COR-L47 (cell line): ENCODE measurements at places on chromosomes 3 and 15.
A peak's percentile ranks its signal among the peaks of the same experiment; 100 is the strongest.

GRCh38 chr15:94743668-94744067 lies 512.3 kb downstream of the MCTP2 start:
- no peak for DNase-seq

DNA sequence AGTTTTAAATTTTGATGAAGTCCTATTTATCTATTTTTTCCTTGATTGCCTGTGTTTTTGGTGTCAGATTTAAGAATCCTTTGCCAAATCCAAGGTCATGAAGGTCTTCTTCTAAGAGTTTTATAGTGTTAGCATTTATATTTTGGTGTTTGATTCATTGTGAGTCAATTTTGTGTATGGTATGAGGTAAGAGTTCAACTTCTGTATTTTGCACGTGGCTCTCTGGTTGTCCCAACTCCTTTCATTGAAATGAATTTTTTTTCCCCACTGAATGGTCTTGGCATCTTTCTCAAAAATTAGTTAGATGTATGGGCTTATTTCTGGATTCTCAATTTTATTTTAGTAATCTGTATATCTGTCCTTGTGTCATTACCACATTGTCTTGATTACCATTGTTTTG lies 57.1 kb upstream of the STRIT1 start:
- DNase-seq, result no peak

- no peak for DNase-seq
Measured at GRCh38 chr15:67799801-67800205, 25.5 kb upstream of the SKOR1 start.

- DNase-seq, result no peak
Measured at GRCh38 chr3:100992231-100993012, 799 bp downstream of the ABI3BP start.

- peak; percentile 29 for DNase-seq
Measured at GRCh38 chr3:98602078-98602678, 8.8 kb upstream of the CPOX start.

DNA sequence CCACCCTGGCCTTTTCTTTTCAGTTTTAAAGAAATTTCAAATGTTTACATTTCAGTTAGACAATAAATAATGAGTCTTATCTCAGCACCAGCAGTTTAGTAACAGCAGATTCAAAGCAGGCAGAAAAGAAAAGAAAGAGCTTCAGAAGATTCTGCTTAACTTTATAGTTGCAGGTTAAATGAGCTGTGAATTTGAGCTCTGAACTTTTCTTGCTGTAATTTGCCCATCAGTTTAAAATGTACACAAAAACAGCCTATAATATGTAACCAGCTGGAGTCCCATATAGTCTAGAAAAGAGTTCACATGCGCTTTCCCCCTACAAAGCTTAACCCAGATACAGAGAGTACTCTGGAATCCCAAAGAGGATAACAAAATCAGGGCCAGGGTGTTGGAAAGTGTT lies 59.7 kb upstream of the SIAH2 start:
- DNase-seq, result no peak

GRCh38 chr3:171334465-171334811 lies 125.8 kb downstream of the TNIK start:
- no peak for DNase-seq

DNA sequence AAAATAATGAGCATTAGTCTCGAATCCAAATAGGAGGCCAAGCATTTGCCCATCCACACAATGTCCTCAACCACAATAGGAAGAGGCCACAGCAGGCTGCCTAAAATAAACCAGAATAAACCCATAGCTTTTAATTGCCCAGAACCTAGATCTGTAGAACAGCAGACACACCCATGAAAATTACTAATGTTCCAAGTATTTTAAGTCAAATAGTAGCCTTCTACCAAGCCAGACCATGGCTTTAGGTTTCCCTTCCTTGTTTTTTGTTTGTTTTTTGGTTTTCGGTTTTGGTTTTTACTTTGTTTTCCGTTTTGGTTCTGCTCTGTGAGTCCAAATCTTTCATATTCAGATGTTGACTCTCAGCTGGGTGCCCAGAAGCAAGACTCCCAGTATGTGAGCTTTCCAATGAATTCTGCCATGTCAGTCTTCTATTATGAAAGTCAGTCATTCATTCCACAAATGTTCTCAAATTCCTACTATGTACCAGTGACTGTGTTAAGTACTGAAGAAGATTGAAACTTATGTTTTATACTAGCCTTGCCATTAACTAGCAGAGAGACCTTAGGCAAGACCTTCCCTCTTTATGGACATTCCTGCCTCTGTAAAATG lies 57.8 kb upstream of the BOC start:
- DNase-seq, result no peak

- DNase-seq, result no peak
Measured at GRCh38 chr3:8519774-8520448, 18.3 kb downstream of the LMCD1 start.

DNA sequence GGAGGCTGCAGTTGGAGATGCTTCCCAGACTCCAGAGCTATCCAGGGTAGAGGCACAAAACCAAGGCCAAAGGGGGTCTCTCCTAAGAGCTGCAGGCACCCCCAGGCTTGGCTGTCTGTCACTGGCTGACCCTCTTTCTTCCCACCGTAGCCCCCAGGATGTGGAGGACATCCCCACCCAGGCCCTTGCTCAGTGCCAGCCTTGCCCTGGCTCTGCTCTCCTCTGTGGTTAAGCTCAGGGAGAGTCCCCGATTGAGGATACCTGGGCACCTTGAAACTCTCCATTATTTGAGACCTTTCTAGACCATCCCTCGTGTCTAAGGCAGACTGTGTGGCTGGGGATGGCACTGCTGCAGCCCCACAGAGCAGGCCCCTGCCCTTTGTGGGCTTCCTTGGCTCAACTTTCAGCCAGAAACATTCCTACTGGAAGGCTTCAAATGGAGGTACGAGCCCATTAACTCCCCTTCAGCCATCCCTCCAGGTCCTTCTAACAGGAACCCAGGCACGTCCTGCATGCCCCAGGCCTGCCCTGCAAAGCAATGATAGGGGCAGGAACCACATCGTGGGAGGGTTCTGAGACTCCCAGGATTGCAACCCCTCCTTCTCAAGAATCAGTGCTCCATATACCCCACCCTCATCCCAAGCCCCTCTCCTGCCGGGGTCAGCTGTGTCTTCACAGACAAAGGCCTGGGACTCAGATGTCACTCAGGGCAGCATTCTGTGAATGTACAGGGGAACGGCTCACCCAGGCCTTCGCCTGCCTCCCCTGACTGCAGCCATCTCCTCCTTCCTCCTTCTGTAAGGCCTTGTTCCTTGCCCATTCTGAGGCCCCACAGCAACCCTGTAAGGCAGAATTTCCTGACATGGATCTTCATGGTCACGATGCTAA lies 102.9 kb upstream of the ABHD17C start:
- DNase-seq, result no peak

DNA sequence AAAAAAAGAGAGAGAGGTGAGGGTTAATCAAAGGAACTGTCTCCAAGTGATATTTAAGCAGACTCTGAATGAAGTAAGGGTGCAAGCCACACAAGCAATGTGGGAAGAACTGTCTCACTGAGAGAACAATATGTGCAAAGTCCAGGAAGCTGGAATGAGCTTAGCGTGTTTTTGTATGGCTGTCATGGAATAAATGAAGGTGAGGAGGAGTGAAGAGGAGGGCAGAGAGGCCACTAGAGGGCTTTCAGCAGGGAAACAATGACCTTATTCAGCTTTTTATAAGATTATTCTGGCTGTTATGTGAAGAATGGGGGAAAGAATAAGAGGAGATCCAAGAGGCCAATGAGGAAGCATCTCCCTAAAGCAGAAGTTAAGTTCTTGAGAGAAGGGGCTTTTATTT lies 86.9 kb upstream of the COL8A1 start:
- DNase-seq, result no peak

- DNase-seq, result peak; percentile 8
Measured at GRCh38 chr3:145807990-145808389, 353.0 kb downstream of the PLOD2 start.

- no peak for DNase-seq
Measured at GRCh38 chr3:188303286-188303799, 149.4 kb downstream of the LPP start.

DNA sequence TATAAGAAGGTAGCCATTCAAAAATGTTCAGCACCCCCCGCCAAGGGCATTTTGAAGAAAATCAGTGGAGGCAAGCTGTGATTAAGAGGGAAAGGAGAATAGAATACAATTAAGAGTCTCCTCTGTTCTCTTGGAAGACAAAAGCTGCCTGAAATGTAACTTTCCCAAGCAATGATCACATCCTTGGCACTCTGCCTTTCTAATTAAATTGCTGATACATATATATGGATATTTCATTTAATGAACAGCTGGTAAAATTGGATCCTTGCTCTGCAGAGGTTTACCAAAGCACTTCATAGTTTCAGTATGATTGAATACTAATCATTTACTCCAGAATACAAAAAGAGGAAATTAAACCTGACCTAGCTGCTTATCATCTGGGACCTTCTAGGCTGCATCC lies 10.4 kb downstream of the COL6A6 start:
- no peak for DNase-seq

- no peak for DNase-seq
Measured at GRCh38 chr3:131526801-131527347, 24.1 kb upstream of the MRPL3 start.

DNA sequence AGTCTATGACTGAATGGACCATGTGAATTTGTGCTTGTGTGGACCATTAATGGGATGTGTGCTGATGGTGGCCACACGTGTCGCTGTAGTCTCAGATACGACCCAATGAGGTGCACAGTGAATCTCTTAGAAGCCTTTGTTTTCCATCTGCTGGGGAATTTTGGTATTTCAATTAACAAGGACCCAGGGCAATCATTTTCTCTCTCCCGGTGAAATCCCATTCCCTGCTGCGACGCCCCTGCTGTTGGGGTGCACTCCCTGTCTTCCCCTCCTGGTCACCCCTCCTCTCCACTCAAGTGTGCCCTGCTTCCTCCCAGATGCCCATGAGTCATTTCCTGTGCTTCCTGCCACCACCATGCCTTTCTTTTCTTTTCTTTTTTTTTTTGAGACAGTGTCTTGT lies 32.7 kb downstream of the EBLN2 start:
- no peak for DNase-seq

GRCh38 chr3:188421151-188421821 lies 267.3 kb downstream of the LPP start:
- no peak for DNase-seq

DNA sequence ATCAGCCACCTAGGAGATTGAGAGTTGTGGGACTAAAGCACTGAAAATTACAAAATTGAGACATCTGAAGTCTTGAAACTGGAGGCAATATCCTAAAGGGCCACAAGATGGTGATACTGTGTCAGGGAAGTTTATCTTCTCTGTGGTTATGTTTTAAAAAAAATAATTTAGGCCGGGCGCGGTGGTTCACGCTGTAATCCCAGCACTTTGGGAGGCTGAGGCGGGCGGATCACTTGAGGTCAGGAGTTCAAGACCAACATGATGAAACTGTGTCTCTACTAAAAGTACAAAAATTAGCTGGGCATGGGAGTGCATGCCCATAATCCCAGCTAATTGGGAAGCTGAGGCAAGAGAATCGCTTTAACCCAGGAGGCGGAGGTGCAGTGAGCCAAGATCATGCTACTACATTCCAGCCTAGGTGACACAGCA lies 17.9 kb upstream of the NIT2 start:
- peak; percentile 35 for DNase-seq

- peak; percentile 10 for DNase-seq
Measured at GRCh38 chr15:51094606-51095569, at the start of gene TNFAIP8L3. Gene TNFAIP8L3 (minus strand): TSS chr15:51094906. CDS start chr15:51094595, 311 bp downstream.

GRCh38 chr3:124360155-124360554 lies 368.2 kb upstream of the ROPN1 start:
- DNase-seq, result no peak

DNA sequence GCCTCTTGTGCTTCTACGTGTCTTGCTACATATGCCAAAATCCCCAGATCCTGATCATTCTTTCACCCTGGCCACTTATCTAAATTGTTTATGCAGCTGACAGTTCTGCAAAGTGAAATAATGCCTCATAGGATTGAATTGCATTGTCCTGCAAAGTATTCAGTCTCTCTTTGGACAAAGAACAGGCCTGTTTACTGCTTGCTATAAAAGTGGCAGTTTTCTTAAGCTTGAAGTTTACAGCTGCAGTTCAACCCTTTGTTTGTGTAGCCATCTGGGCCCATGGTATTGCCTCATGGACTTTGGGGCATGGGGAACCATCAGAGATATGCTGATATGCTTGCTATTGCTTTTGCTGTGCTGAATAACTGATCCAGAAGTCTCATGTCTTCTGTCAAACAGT lies 523.2 kb downstream of the OTOL1 start:
- DNase-seq, result no peak

DNA sequence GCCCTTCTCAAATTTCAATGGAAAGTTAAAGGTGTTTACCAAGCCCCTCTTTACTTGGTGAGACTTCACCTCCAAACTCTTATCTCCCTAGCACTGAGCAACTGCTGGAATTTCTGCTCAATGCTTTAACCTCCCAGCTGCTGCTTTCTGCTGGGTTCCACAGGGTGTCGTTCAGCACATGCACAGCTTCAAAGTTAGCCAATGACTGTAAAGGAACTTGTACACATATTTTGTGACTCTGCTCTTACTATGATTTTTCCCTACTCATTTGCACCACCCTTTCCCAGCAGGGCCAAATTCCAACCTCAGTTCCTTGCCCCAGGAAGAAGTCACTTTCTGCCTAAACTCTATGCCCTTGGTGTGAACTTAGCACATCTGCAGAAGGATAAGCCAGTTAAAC lies 89.7 kb downstream of the ULK4 start:
- DNase-seq, result no peak

- DNase-seq, result no peak
Measured at GRCh38 chr3:196142202-196142956, 60.5 kb upstream of the TFRC start.

DNA sequence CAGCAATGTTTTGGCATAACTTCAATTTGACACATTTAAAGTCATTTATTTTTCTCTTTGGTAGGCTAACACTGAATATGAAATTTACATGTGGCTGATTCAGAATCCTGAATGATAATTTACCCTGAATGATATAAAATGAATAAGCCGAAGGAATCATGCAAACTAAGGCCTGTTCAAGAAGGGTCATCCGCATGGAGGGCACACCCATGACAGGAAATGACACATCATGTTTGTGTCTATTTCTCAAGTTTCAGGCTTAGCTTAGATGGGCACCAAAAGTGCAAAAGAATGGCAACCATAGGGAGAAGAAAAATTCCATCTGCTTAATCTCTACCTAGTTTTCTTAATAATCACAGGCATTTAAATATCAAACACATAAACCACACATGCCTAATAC lies 141.5 kb downstream of the DUT start:
- DNase-seq, result no peak

DNA sequence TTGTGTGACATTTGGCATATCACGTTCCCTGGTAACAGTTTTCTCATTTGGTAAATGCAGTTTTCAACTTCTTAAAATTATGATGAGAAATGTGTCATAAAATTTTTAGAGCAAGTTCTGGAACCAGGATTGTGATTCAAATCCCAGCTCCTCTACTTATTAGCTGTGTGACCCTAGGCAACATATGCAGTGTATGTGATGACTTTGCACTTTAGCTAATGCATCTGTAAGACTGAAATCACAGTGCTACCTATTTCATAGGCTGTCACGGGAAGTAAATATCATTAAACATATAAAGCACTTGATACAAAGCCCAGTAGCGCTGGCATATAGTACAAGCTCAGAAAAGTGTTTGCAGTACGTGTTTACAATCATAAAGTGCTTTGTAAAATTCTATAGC lies 419.4 kb downstream of the GRM7 start:
- no peak for DNase-seq

GRCh38 chr3:170670504-170670903 lies 84.6 kb upstream of the SLC7A14 start:
- no peak for DNase-seq
